ENCODE measurements at places on chromosomes 13 and 19.

- no peak for DNase-seq
Observed at GRCh38 chr19:18769989-18770528, 21.0 kb downstream of the COMP start.

- no peak for DNase-seq
Observed at GRCh38 chr13:111175935-111176334, 60.8 kb downstream of the ARHGEF7 start.

DNA sequence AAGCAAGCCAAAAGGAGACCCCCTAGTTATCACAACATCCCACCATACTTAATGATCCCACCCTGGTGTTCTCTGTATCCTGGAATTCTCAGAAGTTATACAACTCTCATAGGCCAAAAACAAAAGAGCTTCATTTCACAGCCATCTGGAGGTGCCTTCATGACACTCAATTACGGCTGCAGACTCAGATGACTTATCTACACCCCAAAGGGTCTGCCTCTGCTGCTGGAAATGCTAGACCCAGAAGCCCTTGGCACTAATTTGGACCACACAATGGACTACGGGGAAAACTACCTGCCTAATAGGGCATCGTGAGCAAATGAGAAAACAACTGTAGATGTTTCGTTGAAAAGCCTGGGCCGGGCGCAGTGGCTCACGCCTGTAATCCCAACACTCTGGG lies 40.2 kb downstream of the BRD4 start:
- DNase-seq, result no peak

GRCh38 chr13:112510987-112511685 lies 76.8 kb downstream of the TUBGCP3 start:
- DNase-seq, result no peak

DNA sequence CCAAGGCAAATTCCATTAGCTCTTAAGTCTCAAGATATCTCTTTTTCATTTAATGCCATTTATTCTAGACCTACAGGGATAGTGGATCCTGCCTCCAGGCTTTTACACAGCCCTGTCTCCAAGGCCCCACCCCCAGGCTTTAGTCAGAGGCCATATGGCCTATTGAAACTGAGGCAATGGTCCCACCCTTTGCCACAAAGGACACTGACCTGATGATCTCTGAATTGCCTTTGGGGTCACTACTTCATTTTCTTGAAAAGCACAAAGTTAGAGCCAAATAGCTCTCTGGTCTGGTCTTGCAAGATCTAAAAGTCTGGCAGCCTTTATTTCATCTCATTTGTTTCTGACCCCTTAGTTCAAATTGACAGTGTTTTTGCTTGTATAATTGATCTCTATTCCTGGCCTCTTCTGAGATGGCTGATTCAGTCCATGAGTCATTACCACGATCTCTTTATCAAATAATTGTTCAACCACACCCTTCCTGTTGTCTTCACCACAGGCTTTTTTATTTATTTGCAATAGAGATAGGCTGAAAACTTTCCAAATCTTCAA lies 209.8 kb downstream of the FGF14 start:
- no peak for DNase-seq

DNA sequence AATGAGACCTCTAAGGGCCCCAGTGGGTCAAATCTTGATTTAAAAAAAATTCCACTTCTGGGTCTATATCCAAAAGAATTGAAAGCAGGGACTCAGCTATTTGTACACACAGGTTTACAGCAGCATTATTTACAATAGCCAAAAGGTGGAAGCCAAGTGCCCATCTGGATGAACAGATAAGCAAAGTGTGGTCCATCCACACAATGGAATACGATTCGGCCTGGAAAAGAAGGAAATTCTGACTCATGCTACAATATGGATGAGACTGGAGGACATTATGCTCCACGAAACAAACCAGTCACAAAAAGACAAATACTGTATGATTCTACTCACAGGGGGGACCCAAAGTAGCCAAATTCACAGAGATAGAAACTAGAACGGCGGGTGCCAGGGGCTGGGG lies 76.7 kb downstream of the CACNA1A start:
- no peak for DNase-seq

DNA sequence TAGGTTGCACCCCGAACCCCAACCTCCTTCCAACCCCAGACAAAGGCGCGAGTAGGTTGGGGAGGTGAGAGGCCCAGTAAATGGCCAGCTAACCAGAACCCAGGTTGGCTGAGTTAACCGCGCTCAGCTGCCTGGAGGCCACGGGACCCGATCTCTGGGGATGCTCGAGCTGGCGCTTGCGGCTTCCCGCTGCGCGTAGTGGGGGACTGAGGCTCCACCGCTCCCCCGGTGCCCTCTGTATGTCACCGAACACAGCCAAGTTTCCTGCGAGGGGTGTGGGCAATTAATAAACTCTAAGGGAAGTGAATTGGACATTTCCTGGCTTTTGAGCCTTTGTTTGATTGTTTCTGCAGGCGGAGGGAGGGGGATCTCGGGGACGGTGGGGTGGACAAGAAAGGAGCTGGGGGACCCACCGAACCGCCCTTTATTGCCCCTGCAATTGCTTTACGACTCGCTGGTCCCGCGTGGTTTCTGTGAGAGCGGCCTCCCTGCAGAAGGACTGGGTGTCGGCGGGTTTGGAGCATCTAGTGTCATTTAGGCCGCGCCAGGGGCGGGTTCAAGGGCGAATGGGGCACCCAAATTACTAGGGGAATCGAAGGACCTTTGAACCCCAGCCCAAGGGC lies 3.5 kb upstream of the ZIC5 start:
- DNase-seq, result no peak

DNA sequence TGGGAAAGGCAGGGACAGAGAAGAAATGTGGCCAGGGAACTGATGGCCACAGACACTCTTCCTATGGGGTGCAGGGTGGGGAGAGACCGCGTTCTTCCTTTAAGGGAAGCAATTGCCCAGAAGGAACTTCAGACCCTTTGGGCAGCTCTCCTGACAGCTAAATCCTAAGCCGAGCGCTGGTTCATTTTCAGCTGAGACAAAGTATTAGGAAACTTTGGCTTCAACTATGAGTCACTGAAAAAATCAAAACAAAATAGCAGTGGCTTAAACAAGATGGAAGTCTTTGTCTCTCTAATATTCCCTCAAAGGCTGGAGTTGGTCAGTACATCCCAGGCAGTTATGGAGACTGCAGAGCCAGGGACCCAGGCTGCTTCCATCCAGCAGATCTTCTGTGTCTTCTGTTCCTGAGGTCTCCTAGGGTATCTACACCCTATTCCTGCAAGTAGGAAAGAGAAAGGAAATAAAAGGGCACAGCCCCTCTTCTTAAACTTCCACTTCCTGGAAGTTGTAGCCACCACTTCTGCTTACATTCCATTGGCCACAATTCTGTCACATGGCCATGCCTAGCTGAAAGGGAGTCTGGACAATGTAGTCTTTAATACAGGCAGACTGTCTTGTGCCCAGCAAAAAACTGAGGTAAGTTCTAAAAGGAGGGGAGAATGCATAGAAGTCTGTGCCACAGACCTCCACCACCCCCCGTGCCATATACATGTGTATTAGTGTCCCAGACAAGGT lies 163.5 kb downstream of the KATNAL1 start:
- no peak for DNase-seq

DNA sequence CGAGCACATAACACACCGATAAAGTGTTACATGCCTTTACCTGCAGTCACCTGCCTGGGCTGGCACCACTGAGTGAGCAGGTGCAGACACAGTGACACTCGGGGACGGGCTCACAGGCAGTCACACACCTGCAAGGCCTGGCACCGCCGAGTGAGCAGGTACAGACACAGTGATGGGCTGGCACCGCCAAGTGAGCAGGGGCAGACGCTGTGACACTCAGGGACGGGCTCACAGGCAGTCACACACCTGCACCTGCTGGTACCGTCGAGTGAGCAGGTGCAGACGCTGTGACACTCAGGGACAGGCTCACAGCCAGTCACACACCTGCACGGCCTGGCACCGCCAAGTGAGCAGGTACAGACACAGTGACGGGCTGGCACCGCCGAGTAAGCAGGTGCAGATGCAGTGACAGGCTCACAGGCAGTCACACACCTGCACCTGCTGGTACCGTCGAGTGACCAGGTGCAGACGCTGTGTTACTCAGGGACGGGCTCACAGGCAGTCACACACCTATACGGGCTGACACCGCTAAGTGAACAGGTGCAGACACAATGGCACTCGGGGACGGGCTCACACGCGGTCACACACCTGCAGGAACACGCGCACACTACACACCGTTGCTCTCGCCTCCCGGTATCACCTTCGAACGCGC lies 470 bp downstream of the ZNF835 start:
- DNase-seq, result no peak

GRCh38 chr13:35947315-35947714 lies 183.9 kb downstream of the DCLK1 start:
- no peak for DNase-seq

DNA sequence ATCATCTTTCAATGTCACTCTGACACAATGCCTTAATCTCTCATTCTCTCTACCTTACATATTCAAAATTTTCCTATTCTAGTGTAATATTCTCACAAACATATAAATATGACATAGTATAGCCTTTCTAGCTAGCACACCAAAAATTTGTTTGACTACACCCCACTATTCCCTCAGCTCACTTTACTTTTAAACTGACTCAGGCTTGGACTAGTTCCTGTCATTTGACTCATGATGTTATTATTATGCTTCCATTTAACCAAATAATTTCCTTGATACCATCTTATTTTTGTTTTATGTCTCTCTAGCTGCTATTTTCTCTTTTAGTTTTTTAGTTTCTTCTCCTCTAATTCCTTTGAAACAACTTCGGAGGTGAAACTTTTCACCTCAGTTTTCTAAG lies 1745.6 kb upstream of the PCDH20 start:
- no peak for DNase-seq

- DNase-seq, result no peak
Observed at GRCh38 chr19:45113628-45114027, 20.6 kb downstream of the PPP1R37 start.

All from activated CD4-positive, alpha-beta T cell treated with anti-CD3 and anti-CD28 coated beads, Interleukin-2, amount 50 U/mL, for 1 hour (primary cell).